ENCODE measurements at places on chromosomes 6 and 20. TPM values are rescaled to one million over a fixed set of nuclear protein-coding genes. Genes with fewer than 3 reads are reported as not detected.

DNA sequence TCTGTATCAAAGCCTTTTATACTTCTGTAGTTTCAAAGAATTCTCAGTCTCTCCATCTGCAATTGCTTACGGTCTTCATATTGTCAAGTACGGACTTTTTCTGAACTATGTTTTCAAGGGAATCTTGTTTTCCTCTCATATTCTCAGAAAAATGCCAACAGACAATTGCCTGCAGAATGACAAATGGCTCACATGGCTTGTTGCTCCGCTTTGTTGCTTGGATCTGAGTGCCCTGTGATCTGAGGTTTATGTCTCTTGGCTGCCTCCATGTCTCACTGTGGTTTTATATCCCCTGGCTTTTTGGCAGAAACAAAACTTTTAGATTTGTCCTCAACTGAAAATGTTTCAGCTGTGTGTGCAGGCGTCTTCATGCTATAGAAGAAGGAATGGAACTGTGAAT lies 285.4 kb upstream of the CHD6 start:
- DNase-seq: no peak

- no peak for DNase-seq
Observed at GRCh38 chr6:42937548-42938427, 8.5 kb downstream of the CNPY3 start.

DNA sequence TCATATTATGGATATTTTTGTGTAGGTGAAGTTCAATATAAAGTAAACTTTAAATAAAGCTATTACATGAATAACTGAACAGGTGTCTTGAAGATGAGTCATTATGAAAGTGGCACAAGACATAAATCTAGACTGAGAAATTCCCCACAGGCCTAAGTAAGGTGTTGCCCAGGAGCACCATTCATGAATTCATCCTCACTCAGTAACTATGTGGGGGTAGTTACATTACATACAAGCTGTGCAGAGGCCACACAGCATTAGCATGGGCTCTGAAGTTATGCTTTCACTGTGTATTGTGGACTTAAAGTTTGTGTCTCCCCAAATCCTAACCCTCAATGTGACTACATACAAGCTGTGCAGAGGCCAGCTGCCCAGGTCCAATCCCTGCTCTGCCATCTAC lies 65.9 kb downstream of the BCAS1 start:
- no peak for DNase-seq

HDGFL1 gene
- not detected for total RNA-seq

CUTA gene
- 77.2 TPM for total RNA-seq

PDYN gene
- total RNA-seq: not detected

HLA-DMB gene
- total RNA-seq: 26.8 TPM

ME1 gene
- 8.4 TPM for total RNA-seq

TTK gene
- total RNA-seq: not detected

GNRH2 gene
- total RNA-seq: not detected

Measured in ascending aorta (tissue), 2 donors.